ENCODE measurements at places on chromosomes 16 and 17.
A peak's percentile ranks its signal among the peaks of the same experiment; 100 is the strongest.

DNA sequence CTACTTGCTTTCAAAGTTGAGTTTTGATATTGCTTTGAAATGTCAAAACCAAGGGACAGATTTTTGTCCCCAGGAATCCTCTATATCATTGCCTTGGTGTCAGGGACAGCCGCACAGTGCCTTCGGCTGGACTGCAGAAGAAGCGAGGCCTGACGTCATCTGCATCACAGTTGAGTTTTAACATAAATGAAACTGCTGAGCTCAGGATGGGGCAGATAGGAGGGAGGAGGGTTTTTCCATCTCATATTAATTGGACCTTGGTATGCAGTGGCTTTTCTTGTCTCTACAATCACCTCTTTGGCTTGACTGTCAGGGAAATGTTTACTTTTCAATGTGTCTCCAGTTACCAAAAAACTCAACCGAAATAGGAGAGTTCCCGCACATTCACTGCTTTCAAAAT, 111.3 kb downstream of the AATF start:
- DNase-seq, result no peak

DNA sequence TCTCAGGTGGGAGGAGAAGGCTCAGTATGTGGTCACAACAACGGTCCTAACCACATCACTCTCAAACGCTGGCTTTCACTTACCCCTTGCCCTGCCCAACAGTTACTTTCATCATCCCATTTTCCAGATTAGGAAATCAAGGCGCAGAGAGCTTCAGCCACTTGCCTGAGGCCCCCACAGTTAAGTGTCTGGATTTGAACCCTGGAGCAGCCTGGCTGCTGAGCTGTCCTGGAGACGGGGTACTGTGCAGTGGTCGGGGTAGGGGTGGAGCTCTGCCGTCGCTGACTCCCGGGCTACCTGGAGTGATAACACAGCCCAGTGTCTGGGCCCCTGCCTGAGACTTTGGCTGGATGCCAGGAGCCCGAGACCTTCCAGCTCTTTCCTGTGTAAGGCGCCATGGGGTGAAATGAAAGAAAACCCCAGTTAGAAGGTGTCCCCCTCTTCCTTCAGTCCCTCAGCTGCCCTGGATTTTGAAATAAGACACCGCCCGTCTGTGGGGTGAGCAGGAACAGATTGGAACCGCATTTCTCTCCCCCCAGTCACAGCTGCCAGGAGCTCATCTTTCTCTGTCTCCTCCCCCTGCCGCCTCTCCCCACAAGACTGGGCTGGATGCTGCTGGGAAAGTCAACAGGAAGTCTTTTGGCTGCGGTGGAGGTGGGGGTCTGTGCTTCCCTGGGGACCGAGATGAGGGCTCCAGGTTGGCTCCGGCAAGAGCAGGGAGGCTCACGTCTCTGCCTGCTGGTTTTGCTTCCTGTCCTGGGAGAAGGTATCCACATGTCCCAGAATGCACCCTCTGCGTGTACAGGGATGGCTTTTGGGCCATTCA, 280.2 kb downstream of the SEC14L1 start:
- no peak for DNase-seq

DNA sequence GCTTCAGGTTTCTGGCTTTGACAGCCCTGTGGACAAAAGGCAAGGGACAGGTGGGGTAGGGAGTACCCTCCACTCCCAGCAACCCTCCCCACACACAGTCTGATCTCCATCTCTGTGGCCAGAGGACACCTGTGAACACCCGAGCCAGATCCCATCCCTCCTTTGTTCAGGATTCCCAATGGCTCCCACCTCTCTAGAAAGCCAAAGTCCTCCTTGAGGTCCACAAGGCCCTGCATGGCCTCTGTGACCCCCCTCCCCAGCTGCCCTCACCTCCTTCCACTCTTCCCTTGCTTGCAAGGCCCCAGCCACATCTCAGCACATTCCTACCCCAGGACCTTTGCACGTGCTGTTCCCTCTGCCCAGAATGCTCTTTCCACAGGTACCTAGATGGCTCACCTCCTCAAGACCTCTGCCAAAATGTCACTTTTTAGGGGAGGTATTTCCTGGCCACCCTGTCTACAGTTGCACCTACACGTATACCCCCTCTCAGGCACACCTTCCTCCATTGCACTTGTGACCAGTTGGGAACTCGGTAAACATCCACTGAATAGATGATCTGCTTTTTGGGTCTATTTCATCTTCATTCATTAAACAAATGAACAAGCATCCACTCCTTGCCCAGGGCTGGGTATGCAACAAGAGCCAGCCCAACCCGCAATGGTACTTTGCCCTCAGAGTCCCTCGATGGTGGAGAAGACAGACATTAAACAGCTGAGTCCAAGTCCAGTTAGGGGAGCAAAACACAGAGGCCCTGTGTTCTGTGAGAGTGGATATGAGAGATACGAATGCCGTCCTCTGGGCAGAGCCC, 107.0 kb downstream of the CRLF3 start:
- DNase-seq, result no peak

DNA sequence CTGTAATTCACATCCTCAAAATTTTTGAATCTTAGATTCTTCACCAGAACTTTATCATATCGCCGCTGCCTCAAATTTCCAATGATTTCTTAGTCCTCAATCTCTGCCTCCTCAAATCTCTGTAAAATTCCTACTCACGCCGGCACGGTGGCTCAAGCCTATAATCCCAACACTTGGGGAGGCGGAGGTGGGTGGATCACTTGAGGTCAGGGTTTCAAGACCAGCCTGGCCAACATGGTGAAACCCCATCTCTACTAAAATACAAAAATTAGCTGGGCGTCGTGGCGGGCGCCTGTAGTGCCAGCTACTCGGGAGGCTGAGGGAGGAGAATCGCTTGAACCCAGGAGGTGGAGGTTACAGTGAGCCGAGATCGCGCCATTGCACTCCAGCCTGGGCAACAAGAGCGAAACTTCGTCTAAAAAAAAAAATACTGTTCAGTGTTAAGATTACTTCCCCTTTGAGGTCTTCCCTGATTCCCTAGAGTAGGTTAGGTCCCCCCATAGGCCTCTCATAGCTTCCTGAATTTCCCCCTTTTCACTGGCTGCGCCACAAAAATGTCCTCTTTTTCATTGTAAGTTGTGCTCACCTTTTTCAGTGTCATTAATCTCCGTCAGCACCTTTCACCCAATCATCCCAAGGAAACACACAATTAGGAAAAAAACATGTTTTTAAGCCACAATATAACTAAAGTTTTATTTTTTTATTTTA, 919 bp upstream of the CBX1 start:
- DNase-seq, result no peak

GRCh38 chr17:8223356-8224126, 13.2 kb upstream of the AURKB start:
- DNase-seq, result peak; percentile 61

DNA sequence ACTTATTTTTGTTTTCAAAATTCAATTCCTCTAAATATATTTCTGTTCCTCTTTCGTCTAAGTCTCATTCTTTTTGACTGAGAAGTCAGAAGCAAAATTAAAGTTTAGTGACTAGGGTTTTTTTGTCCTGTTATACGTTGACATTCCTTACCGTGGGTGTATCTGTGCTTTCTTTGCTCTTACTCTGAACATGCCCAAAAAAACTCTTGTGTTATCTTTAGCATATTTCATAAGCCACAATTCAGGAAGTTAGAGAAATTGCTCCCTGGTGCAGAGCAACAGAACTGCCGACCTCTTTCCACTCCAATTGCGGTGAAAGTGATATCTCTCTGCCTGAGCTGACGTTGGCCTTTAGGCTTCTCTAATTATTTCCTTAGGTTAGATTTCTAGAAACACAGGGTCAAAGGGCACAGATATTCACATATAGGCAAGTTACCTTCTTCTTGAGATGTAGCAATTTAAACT, 65.7 kb downstream of the CENPV start:
- DNase-seq, result peak; percentile 12

GRCh38 chr16:1310832-1311200, 1.4 kb downstream of the UBE2I start:
- DNase-seq, result no peak

DNA sequence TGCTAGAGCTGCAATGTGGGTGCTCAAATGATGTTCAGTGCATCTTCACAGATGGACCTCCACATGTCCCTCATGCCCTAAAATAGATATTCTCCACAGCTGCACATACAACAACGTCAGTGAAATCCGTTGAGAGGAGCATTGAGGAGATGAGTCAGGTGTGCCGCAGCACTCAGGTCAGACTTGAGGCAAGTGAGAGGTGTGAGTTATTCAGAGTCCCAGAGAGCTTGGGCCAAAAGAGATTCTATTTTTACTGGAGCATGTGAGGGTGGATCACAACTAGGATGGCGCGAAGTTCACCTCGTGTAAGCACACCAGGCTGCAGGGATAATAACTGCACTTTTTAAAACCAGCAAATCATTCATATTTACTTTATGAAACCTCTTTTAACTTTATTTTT, 645.3 kb downstream of the MAF start:
- DNase-seq, result no peak

- no peak for DNase-seq
Observed at GRCh38 chr16:60811657-60812056, 1224.6 kb downstream of the CDH8 start.

- no peak for DNase-seq
Observed at GRCh38 chr17:683499-684254, 31.0 kb downstream of the VPS53 start.

Measured in KG1 (cell line).